ENCODE measurements at places on chromosomes 3 and 15. TPM values are rescaled to one million over a fixed set of nuclear protein-coding genes. Genes with fewer than 3 reads are reported as not detected.

The LRRC15 gene
- 0.26 TPM for total RNA-seq

The MYZAP gene
- 0.17 TPM for total RNA-seq

The FAM81A gene
- total RNA-seq: under 0.01 TPM

The HYAL3 gene
- total RNA-seq: 3.9 TPM

The EHHADH gene
- total RNA-seq: 4.1 TPM

The FSIP1 gene
- 1.5 TPM for total RNA-seq

The C2CD4B gene
- not detected for total RNA-seq

The INSYN1 gene
- 2.5 TPM for total RNA-seq

The VPS33B gene
- total RNA-seq: 12.1 TPM

The FBXO40 gene
- not detected for total RNA-seq

The ISL2 gene
- total RNA-seq: 6.7 TPM

The HEXA gene
- 74.7 TPM for total RNA-seq

The AP3B2 gene
- 0.79 TPM for total RNA-seq

The TRMT10C gene
- total RNA-seq: 10.0 TPM

The CPEB1 gene
- 26.9 TPM for total RNA-seq

The TRIM42 gene
- total RNA-seq: not detected

The DCLK3 gene
- under 0.01 TPM for total RNA-seq

The FBXW12 gene
- total RNA-seq: not detected

The GRAMD1C gene
- total RNA-seq: 6.8 TPM

The PATL2 gene
- total RNA-seq: 1.4 TPM

The TNNC1 gene
- 0.63 TPM for total RNA-seq

The MINAR1 gene
- total RNA-seq: 0.63 TPM

The GPR62 gene
- not detected for total RNA-seq

The CCDC80 gene
- total RNA-seq: 281 TPM

The GJD2 gene
- total RNA-seq: not detected

The TGM5 gene
- total RNA-seq: not detected

The TAGLN3 gene
- 4.4 TPM for total RNA-seq

The CCR3 gene
- total RNA-seq: 0.09 TPM

The ALDH1A2 gene
- 1.6 TPM for total RNA-seq

The ARPC4 gene
- 168 TPM for total RNA-seq

The MYL3 gene
- total RNA-seq: 0.09 TPM

The ANKUB1 gene
- total RNA-seq: not detected

The ZNF660 gene
- total RNA-seq: 2.1 TPM

The GOLGA8G gene
- not detected for total RNA-seq

The TMEM212 gene
- not detected for total RNA-seq

The GMPS gene
- 32.7 TPM for total RNA-seq

The ASB14 gene
- total RNA-seq: 0.17 TPM

The OPA1 gene
- 53.4 TPM for total RNA-seq

The ACP3 gene
- 1.4 TPM for total RNA-seq

The KBTBD12 gene
- not detected for total RNA-seq

The CLDN11 gene
- 632 TPM for total RNA-seq

The NR2F2 gene
- total RNA-seq: 13.2 TPM

The SEMA3B gene
- 36.9 TPM for total RNA-seq

The GOLGA8H gene
- 0.16 TPM for total RNA-seq

The TM4SF18 gene
- total RNA-seq: under 0.01 TPM

The ZNF197 gene
- total RNA-seq: 19.4 TPM

The C3orf80 gene
- total RNA-seq: not detected

The NEK11 gene
- 12.1 TPM for total RNA-seq

The AQP9 gene
- total RNA-seq: not detected

The CTXN2 gene
- total RNA-seq: not detected

The CLDN18 gene
- not detected for total RNA-seq

The GRIP2 gene
- total RNA-seq: 0.09 TPM

The GPR149 gene
- total RNA-seq: not detected

The ENTPD3 gene
- 0.09 TPM for total RNA-seq

All from bronchial smooth muscle cell (primary cell).